Mucosa of gallbladder (tissue), 1 donor: ENCODE measurements at places on chromosomes 1 and 21. TPM values are rescaled to one million over a fixed set of nuclear protein-coding genes. Genes with fewer than 3 reads are reported as not detected.

- DNase-seq, result no peak
Observed at GRCh38 chr1:212311836-212312497, 26.8 kb downstream of the PPP2R5A start.

PDZK1 gene
- total RNA-seq, result 111 TPM

KRTAP21-2 gene
- total RNA-seq, result not detected

KRTAP7-1 gene
- total RNA-seq, result not detected

DNA sequence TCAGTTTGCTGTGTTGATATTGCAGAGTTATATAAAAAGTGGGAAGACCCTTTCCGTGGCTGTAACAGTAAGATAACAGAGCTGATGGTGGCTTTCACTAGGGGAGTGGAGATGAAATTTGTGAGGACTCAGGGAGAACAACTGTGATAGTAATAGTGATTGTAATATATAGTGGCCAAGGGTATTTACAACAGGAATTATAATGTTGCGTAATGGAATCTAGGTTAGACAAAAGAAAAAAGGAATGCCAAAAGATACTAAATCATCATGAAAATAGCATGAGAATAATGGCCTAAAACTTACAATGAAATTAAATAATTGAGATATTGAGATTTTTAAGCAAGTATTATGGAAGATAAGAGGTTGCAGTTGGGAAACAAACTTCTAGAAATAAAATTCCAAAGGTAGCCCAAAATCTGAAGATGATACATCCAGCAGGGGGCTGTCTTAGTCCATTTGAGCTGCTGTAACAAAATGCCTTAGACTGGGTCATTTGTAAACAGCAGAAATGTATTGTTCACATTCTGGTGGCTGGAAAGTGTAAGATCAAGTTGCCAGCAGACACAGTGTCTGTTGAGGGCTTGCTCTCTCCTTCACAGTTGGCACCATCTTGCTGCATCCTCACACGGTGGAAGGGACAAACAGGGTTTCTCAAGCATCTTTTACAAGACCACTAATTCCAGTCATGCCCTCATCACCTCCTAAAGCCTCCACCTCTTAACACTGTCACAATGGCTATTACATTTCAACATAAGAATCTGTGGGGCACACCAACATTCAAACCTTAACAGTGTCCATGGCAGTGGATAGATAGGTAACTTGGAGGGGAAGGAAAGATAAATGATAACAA, 711.2 kb downstream of the MRPL39 start:
- DNase-seq, result peak; percentile 11
